ENCODE measurements at places on chromosomes 2 and 18.

- DNase-seq = no peak
Measured at GRCh38 chr2:42424033-42424432, 63.0 kb upstream of the COX7A2L start.

GRCh38 chr2:65662654-65663432 is 230.4 kb upstream of the SPRED2 start:
- DNase-seq = no peak

- DNase-seq = no peak
Measured at GRCh38 chr18:63098018-63098981, 221.3 kb downstream of the BCL2 start.

DNA sequence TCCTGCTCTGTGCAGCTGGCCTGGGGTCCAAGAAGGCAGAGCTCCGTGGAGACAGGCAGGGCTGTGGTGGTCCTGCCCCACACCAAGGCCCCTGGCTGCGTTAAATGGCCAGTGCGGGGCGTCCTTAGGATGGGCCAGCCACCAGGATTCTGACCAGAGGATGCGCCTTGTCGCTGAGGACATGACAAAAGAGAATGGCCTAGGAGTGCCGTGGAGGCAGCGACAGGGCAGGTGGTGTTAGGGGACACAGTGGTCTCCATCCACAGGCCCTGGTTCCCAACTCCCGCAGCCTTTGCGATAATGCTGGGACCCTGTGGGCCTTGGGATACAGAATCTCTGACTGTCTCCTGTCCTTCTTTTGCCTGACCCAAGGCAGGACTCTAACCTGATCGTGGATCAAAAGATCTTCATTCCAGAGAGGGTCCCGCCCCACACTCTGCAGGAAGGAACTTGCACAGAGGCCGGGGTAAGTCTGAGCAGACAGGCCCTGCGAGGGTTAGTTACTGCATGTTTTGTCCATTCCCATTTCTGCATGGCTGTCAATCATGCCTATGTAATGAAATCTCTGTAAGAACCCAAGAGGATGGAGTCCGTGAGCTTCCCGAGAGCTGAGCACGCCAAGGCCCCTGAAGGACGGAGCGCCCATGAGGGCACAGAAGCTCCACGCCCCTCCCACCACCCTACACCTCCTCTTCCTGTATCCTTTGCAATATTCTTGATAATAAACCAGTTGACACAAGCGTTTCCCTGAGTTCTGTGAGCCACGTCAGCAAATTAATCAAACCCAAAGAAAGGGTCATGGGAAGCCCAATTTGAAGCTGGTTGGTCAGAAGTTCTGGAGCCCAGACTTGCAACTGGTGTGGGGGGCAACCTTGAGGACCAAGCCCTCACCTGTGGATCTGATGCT is 251.5 kb upstream of the SALL3 start:
- DNase-seq = no peak

DNA sequence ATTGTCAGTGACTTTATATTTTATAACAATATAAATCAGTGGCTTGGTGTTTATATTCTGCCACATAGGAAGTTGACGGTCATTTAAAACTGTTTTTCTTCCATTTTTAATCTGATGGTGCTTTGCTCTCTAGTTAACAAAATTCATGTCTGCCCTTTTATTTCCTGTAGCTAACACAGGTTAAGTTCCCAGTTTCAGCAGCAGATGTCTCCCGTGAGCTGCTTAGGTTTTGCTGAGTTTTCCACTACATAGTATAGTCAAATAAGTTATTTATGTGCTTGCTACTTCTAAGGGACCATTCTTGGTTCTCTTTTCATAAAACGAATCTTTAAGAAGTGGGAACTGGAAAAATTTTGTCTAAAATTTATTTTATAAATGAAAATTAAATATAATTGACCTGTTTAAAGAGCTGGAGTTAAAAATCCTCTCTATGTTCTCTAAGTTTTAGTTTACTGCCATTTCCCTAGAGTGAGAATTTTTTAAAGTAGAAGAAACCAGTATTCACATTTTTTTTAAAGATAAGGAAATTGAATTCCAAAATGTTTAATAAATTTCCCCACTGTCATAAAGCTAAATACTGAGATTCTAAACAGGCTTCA is 20.6 kb downstream of the HTR2B start:
- DNase-seq = peak; percentile 5

DNA sequence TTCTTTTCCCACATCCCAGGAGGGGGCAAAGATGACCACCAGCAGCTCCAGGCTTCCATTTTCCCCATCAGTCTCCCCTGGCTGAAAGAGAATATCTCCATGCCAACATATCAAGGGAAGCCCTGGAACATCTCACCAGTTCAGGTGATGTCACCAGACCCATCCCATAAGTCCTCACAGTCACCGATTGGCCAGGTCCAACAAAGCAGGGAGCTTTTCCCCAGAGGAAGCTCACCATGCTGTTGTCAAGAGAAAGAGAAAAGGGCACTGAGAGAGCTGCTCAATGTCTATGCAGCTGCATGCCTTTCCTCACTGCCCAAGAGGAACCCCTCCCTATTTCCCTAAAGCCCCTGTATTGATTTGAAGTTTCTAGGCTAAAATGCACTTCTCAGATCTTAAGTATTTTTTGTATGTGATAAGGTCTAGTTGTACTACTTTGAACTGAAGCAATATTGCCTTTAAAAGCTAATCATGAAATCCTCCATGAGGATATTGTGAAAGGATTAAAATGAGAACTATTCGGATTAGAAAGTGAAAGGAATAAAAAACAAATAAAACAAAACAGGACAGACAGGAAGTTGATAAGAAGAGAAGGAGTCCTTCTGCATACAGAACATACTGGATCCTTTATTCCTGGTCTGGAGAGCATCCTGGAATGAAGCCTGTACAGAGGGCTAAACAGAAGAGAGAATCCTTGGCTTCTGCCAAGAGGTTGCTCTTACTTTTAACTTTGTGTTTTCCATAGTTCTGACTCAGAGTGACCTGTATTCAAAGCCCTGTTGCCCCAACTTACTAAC is 45.2 kb upstream of the CTIF start:
- no peak for DNase-seq

DNA sequence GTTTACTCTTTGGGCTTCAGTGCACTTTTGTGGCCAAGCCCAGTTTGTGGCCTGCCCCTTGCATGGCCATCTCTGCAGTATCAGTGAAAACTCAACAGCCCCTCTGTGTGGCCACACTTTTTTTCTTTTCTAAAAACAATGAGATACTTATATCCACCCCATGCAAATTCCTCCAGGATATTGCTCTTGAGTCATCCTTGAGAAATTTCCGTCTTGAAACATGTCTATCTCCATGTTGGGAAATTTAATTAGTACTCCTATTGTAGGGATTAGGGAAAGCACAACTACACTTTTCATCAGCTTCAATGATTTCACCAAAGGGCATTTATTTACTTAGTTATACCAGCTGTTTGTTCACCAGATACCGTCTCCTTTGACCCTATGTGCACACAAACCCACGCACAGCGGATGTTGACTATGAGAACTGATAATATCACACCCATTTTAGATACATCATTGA is 993.1 kb downstream of the TSN start:
- DNase-seq = no peak

DNA sequence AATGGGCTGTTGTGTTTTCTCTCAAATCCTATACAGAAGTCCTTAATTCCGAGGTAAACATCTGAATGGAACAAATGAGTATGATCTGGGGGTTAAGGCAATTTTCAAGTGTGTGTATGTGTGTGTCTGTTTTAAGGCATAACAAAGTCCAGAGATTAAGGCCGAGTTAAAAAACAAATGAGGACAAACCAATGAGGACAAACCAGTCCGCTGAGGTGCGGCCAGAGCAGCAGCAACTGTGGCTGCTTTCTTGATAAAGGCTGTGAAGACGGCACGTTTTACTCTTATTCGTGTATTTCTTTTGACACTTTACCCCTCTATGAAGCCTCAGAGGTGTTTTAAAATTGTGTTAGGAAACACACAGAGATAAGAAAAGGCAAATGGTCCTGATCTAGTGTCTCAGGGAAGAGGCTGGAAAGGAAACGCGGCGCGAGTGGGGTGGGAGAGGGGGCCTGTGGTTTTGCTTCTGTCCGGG is 495 bp upstream of the GULP1 start:
- DNase-seq = no peak

DNA sequence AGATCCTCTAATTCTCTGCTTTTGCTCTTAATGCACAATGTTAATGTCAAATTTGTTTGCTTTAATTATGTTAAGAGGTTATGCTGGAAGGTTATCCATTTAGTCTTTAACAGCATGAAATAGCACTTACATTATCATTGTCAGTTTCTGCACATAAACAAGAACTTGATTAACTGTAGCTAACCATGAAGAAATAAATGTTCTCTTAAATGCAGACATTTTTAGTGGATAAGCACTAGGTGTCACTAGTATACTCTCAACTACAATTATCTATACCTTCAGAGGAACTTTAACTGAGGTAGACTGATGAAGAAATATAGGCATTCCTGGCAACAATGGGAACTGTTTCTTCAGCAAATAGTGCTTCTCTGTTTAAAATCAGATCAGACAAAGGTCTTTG is 178.8 kb upstream of the CHST9 start:
- peak; percentile 12 for DNase-seq

DNA sequence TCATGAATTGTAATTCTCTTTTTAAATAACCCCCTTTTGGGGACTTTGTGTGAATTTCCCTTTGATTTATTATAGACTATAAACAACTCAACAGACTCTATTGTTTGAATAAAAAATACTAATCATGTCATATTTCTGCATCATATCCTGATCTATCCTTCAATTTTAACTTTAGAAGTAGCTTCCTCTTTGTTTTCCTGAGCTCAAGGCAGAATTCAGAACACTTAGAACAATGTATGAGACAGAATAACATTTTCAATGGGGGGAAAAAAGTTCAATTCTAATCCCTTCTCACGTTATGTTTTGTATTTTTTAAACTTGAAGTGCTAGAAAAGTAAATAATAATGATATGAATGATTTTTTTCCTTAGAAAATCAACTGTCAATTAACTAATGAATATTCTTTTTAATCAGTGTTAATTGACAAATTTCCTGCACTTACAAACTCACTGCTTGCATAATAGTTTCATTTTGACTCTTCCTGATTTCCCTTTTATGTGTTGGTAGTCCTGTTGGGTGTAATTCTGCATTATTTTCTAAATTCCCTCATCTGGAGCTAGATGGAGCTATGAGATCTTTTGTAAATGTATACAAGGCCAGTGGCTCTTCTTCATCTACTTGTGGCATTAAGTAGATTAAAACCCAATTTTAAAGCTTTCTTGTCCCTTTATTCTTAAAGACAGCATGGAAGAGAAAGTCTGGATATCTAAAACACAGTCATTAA is 326.1 kb downstream of the PARD3B start:
- no peak for DNase-seq

DNA sequence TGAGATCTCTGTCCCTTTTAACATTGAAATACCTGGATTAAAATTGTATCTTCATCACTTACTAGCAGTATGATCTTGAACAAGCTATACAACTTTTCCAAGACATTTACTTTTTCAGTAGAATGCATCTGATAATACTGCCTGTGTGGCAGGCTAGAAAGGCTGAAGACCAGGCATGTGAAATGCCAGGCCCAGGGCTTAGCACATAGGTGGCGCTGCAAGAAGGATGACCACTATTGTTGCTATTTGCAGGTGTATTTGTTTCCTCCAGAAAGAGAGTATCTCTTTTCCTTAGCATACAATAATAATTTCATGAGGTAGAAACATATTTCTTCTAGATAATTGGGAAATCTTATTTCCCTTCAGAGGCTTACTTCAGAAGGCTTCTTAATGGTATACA is 331.3 kb downstream of the THSD7B start:
- no peak for DNase-seq

DNA sequence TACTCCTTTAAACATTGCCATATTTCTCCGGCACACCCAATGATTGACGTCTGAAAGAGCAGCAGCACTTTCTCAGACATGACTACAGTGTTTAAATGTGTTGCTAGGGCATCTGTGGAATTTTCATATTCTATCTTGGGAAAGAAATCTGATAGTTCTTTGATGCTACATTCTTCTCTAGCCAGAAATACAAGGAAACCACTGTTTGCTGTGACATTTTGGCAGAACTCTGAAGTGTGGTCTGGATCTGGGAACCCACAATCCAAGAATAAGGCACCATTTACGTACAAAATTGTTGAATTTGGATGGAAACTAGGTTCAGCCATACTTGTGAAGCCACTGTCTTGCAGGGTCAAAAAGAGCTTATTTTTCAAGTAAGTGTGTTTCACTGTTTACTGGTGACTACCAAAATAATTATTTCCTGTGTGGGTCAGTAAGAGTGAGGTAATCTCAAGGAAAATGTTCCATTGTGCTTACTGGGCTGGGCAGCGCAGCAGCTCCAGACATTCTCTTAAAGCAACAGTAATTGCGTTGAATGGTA is 21.3 kb upstream of the CD28 start:
- DNase-seq = no peak

- no peak for DNase-seq
Measured at GRCh38 chr2:30253873-30254684, 22.7 kb downstream of the LBH start.

- no peak for DNase-seq
Measured at GRCh38 chr2:121483846-121484245, 46.8 kb upstream of the RNU4ATAC start.

Data from T47D (cell line).